Stimulated activated CD8-positive, alpha-beta memory T cell treated with anti-CD3 and anti-CD28 coated beads, Interleukin-12 subunit alpha, Interleukin-12 subunit beta, amount 100 ng/mL, for 4 hours (primary cell): ENCODE measurements at places on chromosomes 4 and X.

- DNase-seq, result no peak
Observed at GRCh38 chr4:166274136-166274761, 401.2 kb downstream of the TLL1 start.

DNA sequence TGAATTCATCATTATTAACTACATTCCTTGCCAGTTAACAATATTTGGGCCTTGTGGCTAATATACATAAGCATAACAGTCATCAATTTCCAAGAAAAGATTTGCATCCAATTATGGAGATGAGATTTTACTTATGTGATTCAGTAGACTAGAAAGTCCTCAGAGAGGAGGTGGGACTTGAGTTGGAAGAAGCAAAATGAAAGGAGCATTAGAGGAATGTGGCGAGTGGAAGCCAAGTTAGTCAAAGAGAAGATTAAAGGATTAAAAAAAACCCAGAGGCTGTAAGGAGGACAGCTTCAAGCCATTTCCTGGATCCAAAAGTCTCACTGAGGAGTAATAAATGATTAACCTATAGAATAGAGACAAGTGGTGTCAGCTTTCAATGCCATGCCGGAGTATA, 1099.4 kb upstream of the IGFBP7 start:
- no peak for DNase-seq

GRCh38 chr4:183517781-183518180, 12.9 kb downstream of the ING2 start:
- no peak for DNase-seq

- DNase-seq, result no peak
Observed at GRCh38 chr4:176321589-176321988, 1.8 kb downstream of the SPCS3 start.

- DNase-seq, result no peak
Observed at GRCh38 chrX:109638158-109638557, 13.2 kb upstream of the KCNE5 start.

DNA sequence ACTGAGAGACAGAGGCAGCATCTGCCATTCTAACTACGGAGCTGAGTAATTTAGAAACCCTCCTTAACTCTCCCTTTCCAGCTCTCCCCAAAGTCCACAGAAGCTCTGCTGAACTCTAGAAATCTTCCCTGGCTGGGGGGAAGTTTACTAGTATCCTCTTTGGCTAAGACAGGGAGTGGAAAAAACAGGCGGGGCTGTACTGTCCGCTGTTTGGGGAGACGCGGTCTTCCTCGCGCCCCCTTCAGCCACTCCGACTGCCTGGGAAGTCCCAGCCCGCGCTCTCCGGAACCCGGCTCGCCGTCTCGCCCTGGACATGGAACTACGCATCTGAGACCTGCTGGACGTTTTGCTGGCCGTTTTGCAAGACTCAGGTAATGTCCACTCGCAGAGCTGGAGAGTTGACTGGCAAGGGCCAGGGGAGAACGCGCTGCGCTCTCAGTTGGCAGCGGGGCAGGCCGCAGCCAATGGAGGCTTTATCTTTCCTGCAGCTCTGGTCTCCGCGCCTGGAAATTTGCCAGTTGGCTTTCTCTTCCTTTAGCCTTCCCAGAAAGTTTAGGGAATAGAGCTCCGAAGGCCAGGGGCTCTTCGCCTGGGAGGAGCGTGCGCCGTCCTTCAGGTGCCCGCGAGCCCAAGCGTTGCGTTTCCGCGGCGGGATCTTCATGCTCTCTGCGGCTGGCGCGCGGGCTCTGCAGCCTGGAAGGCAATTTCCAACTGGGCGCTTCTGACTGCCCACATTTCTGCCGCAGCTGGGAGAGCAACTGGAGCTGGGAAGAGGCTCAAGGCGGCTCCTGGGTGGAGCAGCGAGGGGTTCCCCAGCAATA, 892 bp downstream of the IL1RAPL2 start:
- DNase-seq, result no peak

- DNase-seq, result no peak
Observed at GRCh38 chr4:138216272-138216867, 25.8 kb downstream of the SLC7A11 start.

- no peak for DNase-seq
Observed at GRCh38 chr4:25474690-25475089, 97.6 kb downstream of the ANAPC4 start.

DNA sequence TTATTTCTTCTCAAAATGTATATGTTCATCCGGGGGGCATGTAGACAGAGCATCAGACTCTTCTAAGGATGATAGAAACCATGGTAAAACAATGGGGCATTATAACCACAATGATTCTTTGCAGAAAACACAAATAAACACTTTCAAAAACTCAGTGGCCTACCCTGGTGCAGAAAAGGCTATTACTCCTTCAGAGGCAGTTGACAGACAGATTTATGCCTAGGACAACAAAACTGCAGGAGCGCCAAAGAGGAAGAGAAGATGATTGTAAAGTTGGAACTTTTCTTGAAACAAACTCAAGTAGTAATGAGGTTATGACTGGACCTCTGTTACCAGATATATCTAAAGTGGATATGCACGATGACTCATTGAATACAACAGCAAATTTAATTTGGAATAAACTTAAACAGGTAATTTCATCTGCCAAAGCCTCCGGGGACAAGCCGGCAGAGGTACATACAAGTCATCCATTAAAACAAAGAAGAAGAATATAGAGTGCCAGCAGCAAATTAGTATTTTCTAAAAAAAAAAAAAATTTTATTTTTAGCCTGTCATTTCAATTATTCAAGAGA, 1068.4 kb upstream of the INTU start:
- no peak for DNase-seq

GRCh38 chrX:120380699-120381098, 18.8 kb downstream of the ATP1B4 start:
- no peak for DNase-seq

DNA sequence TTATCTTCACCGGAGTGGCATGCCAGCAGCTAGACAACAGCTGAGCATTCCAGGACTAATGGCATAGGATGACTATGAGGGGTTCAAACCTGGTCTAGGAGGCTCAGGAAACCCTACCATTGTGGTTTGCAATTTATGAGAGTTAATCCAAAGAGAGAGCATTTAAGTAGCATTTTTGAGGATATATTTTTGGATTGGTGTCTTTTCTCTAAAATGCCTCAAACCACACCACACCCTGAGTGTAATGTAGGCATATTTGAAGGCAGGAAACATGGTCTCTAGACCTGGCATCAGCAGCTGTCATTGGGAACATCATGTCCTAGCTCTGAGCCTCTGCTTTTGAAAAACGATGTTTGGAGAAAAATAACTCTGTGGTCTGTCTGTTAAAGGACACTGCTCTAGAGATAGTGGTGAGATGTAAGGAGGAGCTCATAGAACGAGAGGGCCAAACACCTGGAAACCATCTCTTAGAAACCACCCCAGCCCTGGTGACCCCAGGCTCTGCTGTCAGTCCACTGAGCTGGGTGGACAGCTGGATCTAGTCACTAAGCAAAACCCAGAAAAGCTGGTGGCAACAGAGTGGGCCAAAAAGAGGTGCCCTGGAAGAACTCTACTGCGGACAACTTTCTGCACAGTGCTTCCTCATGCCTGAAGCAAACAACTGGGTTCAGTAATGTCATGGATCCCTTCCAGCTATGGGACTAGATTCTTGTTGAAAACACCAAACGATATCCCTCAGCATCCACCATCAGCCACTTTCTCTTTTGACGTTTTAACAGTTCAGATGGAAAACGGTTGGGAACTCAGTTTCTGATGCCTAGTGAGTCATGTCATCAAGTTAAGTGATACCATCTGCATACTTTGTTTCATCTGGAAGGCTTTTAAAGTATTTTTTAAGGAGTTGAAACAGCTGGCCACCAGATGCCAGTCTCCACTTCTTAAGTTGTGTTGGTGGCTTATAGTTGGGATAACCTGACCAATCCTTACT, 100.2 kb upstream of the C1QTNF7 start:
- no peak for DNase-seq

GRCh38 chrX:30488092-30488491, 89.5 kb downstream of the TASL start:
- no peak for DNase-seq

DNA sequence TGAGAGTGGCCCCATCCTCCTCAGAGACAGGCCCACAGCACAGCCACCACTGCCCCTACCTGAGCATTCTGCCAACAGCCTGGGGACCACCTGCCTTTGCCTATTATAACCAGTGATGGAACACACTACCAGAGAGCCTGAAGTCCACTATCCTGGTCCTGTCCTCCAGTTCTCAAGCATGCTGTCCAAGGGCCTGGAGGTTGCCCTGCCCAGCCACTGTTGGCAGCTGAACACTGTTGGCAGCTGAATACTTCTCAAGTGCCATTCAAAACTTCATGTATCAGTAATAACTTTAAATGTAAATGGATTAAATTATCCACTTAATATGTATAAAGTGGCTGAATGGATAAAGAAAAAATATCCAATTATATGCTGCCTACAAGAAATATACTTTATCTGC, 194.3 kb upstream of the JADE1 start:
- no peak for DNase-seq

DNA sequence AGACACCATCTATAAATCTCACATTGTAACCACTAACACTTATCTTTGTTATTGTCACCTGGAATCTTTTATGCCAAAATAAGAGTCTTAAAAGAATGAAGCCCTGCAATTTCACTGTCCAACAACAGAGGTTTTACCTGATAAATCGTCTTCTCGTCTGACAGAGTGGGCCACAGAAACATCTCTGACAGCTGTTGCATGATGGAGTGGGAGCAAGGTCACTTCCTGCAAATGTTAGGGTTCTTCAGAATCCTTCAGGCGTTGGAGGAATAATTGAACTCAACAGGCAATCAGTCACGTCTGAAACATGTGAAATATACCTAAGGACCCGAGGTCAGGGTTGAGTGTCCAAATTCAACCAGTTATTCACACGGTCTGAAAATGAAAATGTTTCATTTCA, 353.6 kb downstream of the TRIML1 start:
- no peak for DNase-seq

GRCh38 chr4:54961357-54961975, 163.9 kb downstream of the KDR start:
- no peak for DNase-seq

DNA sequence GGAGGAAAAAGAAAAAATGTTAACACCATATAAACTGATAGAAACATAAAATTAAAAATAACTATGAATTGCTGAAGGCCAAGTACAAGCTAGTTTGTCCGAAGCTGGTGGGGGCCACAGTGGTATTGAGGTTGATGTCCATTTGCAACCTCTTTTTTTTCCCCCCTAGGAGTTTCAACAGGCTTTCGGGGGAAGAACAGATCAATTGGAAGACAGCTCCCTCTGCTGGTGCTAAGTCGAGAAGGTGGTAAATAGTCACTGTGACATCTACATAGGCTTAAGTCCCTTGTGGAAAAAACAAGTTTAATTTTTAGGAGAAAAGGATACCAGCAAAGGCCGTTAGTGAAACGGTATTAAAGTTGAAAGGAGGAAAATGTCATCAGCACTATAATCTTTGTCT, 115.7 kb upstream of the ZXDA start:
- DNase-seq, result no peak
